ENCODE measurements at places on chromosomes 2 and 18.

GRCh38 chr2:189175869-189176433 is 3.6 kb downstream of the COL5A2 start:
- DNase-seq, result no peak

GRCh38 chr2:113602869-113603466 is 24.1 kb upstream of the RABL2A start:
- no peak for DNase-seq

GRCh38 chr18:36153203-36153602 is 23.5 kb downstream of the ELP2 start:
- DNase-seq, result peak; percentile 86

- no peak for DNase-seq
Measured at GRCh38 chr2:204049635-204050034, 113.1 kb downstream of the ICOS start.

DNA sequence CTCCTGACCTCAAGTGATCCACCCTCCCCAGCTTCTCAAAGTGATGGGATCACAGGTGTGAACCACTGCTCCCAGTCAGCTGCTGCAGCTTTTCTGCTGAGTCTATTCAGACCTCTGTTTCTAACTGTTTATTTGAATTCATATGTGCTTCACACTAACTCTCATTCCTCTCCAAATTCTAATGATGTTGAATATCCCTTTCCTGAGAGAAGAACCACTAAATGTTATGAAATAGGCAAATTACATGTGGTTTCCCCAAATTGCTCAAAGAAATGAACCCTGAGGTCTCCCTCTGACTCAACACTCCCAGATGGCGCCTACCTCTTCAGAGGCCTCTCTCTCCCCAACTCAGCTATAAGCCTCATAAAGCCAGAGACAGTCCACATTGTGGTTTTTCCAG is 98.6 kb downstream of the IRS1 start:
- peak; percentile 89 for DNase-seq
